T-helper 22 cell (primary cell): ENCODE measurements at places on chromosomes 5 and 9.

DNA sequence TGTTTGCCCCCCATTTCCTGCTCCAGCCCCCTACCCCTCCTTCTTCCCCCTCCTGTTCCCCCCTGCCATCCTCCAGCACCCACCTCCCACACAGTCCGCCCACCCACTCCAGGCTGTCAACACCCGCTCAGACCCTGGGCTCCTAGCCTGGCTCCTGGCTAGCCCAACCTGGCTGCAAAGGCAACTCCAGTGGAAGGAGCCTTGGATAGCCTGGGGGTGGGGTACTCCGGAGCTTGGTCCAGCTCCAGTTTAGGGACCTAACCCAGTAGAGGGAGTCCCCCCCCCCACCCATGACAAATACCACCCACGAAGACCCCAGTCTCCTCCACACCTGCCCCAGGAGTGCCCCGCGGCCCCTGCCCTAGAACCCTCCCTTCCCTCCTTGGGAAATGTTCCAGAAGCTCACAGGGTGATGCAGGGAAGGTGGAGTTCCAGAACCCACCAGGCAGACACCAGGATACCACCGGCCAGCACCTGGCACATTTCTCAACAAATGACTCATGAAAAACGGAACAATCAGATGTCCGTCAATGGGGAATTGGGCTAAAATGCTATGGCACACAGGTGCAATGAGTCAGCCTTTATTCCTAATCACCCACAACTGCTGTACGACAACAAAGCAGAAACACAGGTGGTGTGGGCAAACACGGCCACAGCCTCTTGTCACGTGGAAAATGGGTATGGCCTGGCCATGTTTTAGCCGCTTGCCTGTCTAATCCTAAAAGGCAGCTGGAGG, 901 bp upstream of the SLC12A7 start:
- no peak for DNase-seq

DNA sequence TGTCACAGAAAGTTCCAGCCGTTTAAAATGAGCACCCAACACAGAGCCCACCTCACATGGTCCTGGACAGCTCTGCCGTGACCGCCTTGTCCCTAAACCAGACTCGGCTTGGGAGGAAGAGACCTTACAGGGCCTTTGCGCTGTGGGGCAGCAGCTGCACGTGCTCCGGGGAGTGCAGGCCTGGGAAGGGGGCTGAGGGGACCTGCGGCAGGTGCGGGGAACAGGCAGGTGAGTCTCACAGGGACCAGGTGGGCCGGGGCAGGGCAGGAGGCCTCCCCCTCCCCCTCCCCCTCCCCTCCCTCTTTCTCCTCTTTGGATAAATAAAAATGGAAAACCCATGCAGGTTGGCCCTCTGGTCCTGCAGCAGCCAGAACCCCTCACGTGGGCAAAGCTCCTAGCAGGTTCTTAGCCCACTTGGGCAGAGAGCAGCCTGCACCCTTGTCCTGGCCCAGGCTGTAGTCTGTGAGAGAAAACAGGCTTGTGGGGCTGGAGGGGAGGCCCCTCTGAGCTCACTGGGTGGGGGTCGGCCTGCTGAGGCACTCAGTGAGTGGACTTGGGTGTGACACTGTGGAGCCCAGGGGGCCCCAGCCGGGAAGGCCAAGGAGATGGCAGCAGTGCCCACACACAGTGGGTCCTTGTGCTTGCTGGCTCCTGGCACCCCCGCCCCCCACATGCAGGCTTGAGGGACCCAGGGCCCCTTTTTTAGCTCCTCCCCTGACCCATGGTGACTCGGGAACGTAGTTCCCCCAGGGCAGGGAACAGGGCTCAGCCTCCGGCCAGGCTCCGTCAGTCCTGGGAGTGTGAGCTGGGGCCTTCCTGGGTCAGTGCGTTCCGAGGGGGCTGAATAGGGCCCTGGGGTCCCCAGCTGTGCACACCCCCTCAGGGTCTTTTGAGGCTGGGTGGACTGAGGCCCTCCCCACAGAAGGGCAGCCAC, 40.0 kb upstream of the CACNA1B start:
- no peak for DNase-seq

GRCh38 chr9:529731-530130, 311.8 kb upstream of the DMRT1 start:
- no peak for DNase-seq

- DNase-seq, result no peak
Measured at GRCh38 chr5:127580731-127581130, 63.3 kb downstream of the PRRC1 start.

- DNase-seq, result no peak
Measured at GRCh38 chr5:4661326-4661725, 478.8 kb upstream of the ADAMTS16 start.

DNA sequence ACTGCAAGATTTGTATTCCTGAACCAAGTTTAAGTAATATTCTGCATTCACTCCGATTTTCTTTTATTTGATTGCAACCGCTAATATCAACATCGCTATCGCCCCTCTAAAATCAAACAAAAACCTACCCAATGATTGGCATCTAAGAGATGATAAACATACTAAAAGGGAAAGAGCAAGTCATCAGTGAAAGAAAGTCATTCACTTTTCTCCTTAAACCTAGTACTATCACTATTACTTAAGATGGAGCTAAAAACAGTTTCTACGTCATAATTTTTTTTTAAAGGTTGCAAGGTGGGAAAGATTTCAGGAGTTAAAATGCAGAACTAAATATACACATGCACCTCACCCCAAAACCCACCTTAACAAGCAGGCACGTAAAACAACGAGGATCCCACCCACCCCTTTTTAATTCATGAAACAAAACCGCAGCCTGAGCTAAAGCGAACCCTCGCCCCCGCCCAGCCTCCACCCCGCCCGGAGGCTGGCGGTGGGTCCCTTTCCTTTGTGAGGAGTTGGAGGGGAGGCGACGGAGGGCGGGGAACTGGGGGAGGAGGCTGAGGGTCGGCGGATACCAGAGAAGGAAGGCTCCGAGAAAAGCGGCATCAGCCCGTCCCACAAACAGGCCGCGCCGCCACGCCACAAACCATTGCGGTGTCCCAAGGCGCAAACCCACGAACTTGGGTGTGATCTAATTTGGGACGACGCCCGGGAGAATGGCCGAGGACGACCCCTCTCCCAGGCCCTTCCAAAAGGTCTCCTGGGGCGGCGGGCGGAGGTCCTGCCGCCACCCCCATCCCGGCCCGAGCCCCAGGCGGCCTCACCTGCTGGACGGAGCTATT, 861 bp downstream of the UBQLN1 start:
- DNase-seq, result peak; percentile 53

DNA sequence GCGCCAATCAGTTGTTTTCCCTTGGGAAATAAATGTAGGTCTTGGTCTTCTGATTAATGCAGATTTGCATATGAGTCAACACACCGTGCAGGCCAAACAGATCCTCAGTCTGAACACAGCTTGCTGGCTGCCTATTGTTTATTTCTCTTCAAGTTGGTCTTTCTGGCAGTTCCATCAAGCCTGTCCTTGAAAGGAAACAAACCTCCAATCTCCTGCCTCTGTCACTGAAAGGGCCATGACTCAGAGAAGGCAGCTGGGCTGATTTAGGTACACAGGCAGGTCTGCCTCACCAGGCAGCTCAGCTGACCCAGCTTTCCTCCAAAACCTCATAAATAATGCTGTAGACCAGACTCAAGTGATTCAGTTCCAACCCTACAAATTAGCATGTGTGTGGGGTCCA, 175.9 kb downstream of the MAN2A1 start:
- DNase-seq, result no peak

DNA sequence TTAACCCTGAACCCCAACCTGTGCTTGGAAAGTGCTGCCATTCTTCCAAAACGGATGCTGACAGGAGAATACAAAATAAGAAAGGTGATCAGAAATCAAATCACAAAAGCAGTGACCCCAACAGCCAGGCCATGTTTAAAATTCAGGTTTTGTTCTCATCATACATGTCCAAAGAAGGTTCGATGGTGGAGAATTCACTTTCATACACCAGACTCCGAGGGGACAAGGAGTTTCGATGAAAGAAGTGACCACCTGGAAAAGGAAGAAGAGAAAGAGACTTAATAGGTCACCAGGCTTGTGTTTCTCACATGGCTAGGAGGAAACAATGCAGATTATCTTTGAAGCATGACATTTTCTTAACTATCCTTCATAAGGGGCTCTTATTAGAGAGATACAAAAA, 12.5 kb upstream of the TBC1D9B start:
- no peak for DNase-seq

DNA sequence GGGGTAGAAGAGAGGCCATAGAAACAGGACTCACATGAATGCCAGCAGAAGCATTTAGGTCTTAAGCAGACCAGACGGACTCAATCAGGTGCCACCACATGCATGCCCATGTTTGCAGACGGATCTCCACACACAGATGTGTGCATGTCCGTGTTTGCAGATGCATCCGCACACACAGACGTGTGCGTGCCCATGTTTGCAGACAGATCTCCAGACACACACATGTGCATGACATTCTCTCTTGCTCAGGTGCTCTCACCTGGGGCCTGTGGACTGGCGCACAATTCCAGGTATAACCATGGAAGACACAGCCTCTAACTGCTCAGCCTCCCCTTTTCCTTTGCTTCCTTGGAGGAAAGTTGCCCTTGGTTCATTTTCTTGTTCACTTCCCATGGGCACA, 148.3 kb downstream of the CACNA1B start:
- no peak for DNase-seq

GRCh38 chr5:33549982-33550567, 109.3 kb downstream of the TARS1 start:
- no peak for DNase-seq

- DNase-seq, result no peak
Measured at GRCh38 chr5:149421372-149421685, 42.2 kb upstream of the IL17B start.

DNA sequence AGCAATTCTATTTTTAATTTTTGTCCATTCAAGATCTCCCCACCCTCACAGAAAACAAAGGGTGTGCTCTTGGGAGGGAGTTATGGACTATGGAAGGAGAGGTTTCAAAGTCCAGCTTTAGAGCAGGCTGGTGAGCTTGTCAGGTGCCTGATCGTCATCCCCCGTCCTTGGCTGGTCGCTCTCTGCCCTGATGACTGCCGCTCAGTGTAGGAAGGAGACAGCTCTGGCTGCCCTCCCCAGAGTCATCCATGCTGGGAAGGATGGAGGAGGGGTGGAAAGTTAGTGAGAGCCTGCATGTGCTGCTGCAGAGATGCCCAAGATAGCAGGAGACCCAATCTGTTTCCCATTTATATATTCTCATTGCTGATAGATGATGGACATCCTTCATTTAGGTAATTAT, 96.6 kb downstream of the NLN start:
- no peak for DNase-seq

- DNase-seq, result no peak
Measured at GRCh38 chr5:15993919-15994318, 185.7 kb downstream of the MARCHF11 start.

- DNase-seq, result no peak
Measured at GRCh38 chr5:95948631-95949030, 13.0 kb downstream of the ELL2 start.

DNA sequence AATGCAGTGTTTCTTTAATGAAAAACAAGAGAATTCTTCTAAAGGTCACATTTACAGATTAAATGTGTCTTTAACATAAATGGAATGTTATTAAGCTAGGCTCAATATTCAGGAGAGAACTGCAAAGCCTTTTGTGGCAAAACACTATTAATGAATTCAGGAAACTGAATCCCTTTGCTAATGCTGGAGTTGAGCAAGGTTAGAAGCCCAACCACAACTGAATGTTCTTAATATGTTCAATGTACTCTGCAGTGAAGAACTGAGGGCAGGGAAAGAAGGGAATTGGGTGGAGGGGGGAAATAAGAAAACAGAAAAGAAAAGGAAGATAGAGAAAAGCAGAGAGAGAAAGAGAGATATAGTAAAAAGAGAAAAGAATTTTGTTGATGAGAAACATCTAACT, 276.7 kb upstream of the TMEM161B start:
- DNase-seq, result no peak

DNA sequence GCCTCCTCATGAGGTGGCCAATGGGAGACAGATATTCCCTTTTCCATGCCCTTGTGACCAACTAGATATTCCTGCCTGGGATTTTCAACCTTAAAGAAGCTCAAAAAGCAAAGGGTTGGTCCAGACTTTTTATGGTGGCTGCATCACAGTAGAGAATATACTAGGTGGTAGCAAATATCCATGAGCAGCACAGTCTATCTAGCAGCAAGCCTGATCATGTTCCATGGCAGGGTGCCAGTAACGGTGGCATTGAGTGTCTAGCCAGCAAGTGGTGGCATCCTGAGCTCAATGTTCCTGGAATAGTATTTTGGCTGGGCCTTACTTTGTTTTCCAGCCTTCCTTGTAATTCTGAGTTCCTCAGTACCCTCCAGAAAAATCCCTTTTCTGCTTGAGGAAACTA, 25.8 kb downstream of the CDC25C start:
- DNase-seq, result no peak

DNA sequence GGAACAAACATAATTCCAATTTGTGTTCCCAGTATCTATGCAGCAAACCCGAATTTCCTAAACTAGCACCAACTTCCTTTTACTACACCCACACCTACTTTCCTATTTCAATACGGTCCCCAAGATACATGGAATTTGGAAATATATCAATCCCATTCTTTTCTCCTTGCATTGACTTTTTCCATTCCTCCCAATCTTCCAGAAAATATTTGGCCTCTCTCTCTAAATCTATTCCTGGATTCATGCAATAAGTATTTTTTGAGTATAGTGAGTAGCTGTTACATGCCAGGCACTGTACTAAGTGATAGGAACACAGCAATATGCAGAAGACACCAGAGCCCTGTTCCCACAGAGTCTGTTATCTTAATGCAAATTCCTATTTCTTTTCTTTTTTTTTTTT, 216.2 kb upstream of the PIK3R1 start:
- no peak for DNase-seq

GRCh38 chr9:87497604-87498045, at the start of gene DAPK1:
TSS of gene DAPK1 (plus strand) at chr9:87497867. CDS start at chr9:87499078, 1,211 bp downstream.
- no peak for DNase-seq

DNA sequence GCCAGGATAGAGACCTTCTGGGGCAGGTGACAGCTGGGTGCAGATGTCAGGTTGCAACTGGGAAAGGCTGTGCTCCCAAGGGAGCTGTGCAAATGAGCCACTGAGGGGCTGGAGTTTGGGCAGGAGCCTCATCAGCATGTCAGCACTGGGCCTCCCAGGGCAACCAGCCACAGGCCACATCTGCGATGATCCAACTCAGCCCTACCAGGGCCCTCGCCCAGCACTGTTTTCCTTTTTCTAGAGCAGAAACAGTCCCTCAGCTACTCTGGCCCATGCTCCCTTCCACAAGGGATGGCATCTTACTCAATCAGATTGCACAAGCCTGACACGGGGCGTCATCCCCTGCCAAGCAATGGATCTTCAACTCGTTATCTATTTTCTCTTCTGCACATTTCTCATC, 24.8 kb downstream of the NIPAL4 start:
- DNase-seq, result no peak

GRCh38 chr5:91219803-91220371, 163.2 kb downstream of the ARRDC3 start:
- DNase-seq, result no peak

DNA sequence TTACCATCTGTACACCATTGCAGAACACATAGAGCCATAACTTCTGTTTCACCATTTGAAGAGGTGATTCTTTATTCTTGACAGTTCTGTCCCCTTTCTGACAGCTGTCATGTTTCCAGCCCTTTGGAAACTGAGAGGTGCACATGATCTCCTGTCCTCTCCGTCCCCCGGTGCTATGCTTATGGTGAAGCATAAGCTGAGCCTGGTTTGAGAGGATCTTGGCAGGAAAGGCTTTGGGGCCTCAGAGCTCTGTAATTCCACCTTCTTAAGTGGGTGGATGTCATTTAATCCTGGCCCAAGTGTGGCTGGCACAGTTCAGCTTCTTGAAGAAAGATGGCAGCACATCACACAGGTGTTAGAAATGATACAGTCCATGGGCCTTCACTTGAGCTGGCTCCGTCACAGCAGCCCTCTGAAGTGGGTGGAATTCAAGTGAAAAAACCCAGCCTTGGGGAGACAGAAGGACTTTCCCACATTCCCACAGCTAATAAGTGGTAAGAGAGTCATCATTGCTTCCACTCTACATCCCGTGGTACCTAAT, 30.7 kb upstream of the GRPEL2 start:
- no peak for DNase-seq
